IMR-90 (cell line): ENCODE measurements at places on chromosomes 3 and 15. TPM values are rescaled to one million over a fixed set of nuclear protein-coding genes. Genes with fewer than 3 reads are reported as not detected.

PLCB2 gene
- 0.18 and 0.28 TPM in 2 replicates for total RNA-seq

ST3GAL6 gene
- total RNA-seq, result 0.36 and 1.4 TPM in 2 replicates

DNA sequence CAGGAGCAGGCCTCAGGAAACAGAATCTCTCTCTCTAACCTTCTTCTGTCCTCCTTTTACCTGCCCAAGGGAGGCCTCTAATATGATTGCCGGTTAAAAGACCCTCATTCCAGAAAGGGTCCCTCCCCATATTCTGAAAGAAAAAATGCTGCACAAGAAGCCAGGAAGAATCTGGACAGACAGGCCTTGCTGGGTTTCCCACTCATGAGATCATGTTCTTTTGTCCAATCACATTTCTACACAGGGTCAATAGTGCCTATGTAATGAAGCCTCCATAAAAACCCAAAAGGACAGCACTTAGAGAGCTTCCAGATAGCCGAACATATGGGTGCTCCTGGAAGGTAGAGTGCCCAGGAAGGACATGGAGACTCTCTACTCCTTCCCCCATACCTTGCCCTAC lies 146.0 kb downstream of the MYO9A start:
- H3K36me3 ChIP-seq, result peaks cover 6% of the 10 kb centered on the region; the same call in 1 of the 2 replicates
- H3K4me1 ChIP-seq, result no peaks in the 10 kb centered on the region
- DNase-seq, result no peak
- H3K4me3 ChIP-seq, result no peak overlapping the region
- no peaks in the 10 kb centered on the region for H3K27me3 ChIP-seq

GRCh38 chr3:191774485-191774884 lies 313.5 kb downstream of the PYDC2 start:
- H3K27me3 ChIP-seq, result no peaks in the 10 kb centered on the region
- no peak overlapping the region for H3K27ac ChIP-seq
- no peaks in the 10 kb centered on the region for H3K36me3 ChIP-seq
- no peak for DNase-seq
- no peaks in the 10 kb centered on the region for H3K4me1 ChIP-seq
- H3K4me3 ChIP-seq, result no peak overlapping the region
